ENCODE measurements at places on chromosomes 2 and 18. TPM values are rescaled to one million over a fixed set of nuclear protein-coding genes. Genes with fewer than 3 reads are reported as not detected.
A peak's percentile ranks its signal among the peaks of the same experiment; 100 is the strongest.

HOXD12 gene
- total RNA-seq, result not detected

EML6 gene
- total RNA-seq, result 1.1 TPM

DAW1 gene
- total RNA-seq, result not detected

CHRNA1 gene
- not detected for total RNA-seq

C18orf54 gene
- total RNA-seq, result 5.9 TPM

ZNF142 gene
- 86.6 TPM for total RNA-seq

RPRM gene
- total RNA-seq, result not detected

ARID5A gene
- total RNA-seq, result 81.4 TPM

C1QL2 gene
- total RNA-seq, result not detected

DNA sequence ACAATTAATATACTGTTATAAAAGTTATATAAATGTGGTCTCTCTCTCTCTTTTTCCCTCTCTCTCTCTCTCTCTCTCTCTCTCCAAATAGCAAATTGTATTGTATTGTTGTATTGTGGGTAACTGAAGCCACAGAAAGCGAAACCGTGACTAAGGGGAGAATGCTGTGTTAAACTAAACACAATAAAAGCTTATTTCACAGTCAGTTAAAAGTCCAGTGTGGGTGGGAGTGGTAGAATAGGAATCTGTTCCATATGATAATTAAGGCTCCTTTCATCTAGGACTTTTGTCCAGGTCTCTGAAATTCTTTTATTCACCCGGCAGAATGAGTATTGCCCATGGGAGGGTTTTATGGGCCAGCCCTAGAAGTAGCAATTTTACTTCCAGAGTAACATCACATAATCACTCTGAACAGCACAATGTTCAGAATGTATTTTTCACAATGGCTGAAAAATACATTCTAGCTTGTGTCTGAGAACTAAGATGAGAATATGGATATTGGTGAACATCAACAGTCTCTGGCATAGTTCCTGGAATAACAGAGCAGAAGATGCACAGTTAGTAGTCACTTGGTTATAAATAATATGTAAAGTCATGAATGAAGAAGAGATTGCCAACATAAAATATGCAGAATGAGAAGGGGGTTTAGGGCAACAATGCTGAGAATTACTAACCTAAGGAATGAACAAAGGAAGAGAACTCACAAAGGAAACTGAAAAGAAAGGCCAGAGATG is 399.1 kb downstream of the PLCL1 start:
- no peak for DNase-seq

- no peak for DNase-seq
These were observed 1.0 kb upstream of the ESPNL start for GRCh38 chr2:238098901-238099713.

DNA sequence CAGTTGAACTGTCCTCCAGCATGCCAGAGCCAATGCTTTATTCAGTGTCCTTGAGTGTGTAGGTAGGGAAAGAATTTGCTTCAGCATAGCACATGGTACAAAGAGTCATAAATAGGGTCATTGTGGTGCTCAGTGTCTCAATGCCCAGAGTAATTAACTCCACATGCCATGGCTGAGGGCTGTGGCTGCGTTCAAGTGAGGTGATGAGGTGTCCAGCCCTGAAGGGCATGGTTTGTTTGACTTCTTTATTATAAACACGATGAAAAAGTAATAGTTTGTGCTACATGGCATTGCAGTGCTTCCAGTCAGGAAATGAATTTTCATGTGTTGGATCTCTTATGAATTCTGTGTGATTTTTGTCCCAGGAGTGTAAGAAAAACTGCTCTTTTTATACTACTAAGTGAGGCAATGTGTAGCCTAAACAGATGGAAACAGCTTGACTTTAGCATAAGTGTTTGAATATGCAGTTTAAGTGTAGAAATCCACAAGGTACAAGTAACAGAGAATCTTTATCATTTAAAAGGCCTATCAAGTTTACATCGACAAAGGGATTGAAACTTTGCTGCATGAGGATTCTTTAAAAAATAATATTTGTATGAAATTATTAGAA is 507.9 kb upstream of the CDH2 start:
- DNase-seq, result no peak

GRCh38 chr2:231621051-231621879 is 28.6 kb downstream of the TEX44 start:
- no peak for DNase-seq

- DNase-seq, result no peak
These were observed 42.5 kb downstream of the STAT4 start for GRCh38 chr2:191108331-191108730.

DNA sequence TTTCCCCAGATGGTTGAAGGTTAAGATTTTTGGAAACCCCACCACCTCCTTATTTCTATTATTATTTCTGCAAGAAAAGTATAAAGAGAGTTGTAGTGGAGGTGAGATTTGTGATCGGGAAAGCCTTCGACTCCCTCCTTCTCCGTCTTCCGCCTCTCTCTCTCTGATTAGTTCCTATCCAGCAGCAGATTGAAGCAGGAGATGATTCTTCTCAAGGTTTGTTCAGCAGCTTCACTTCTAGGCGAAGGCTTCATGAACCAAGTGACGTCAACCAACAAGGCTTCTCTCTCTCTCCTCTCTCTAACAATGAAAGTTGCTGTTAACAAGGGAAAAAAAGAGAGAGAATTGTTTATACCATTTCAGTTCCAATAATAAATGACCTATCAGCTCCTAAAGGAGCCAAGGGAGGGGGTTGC is at the start of gene BAZ2B:
Gene BAZ2B, minus strand, starts transcription at position 263 of the 416 bp plus-strand sequence. CDS start 137,829 bp downstream, outside the sequence.
- DNase-seq, result no peak

DNA sequence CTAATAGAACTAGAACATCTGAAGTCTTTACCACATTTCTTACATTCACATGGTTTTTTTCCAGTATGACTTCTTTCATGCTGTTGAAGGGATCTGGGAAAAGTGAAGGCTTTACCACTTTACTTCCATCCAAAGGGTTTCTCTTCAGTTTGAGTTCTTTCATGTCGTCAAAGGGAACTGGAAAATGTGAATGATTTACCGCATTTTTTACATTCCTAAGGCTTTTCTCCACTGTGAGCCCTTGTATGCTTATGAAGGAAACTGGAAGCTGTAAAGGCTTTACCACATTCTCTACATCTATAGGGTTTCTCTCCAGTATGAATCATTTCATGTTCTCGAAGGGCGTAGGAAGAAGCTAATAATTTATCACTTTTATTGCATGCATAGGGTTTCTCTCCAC is 46.7 kb downstream of the NBEAL1 start:
- DNase-seq, result no peak

DNA sequence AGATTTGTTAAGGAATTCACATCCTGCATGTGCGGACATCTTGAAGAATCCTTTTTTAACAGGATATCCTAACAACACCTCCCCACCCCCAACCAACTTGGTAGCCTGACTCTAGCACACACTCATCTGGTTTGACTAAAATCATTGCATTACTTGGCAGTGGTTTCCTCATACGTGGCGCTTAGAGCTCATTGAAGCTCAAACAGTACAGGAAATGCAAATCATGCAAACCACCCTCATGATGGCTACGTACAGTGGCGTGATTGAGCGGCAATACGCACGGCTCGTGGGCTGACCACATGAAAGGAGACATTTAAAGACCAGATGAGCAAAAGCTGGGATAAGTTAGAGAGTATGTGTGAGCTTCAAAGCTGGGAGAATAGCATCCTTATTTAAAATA is 336.2 kb downstream of the ZEB2 start:
- DNase-seq, result peak; percentile 92

- DNase-seq, result no peak
These were observed 907.0 kb downstream of the CPS1 start for GRCh38 chr2:211463397-211463796.

GRCh38 chr2:231683292-231684235 is 24.8 kb upstream of the PTMA start:
- DNase-seq, result no peak

GRCh38 chr18:70319187-70319586 is 30.3 kb downstream of the SOCS6 start:
- DNase-seq, result no peak

DNA sequence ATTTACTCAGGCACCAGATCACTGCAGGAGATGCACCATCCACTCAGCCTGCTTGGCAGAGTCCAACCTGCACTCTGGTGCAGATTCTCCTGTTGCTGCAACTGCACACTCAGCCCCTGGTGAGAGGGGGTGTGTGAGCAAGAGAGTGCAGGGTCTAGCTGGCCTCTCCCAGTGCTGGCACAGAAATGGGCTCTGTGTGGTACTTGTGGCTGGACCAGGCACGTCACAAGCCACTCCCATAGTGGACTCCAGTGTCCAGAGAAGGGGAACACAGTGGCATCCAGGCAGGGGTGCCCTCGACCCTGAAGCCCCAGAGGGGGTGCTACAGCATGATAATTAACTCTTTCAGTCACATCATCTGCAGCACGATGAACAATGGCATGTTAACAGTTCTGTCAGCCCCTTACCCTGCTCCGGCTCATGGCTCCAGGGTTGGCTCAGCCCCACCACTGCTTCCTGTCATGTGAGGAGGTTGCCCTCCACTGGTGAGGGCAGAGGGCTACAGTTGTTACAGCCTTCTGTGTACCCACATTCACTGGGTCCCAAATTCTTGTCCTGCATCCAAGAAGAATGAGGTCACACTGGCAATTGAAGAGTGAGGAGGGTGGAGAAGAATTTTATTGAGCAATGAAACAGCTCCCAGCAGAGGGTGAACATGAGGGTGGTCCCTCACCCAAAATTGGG is 135.7 kb downstream of the EVA1A start:
- DNase-seq, result no peak

DNA sequence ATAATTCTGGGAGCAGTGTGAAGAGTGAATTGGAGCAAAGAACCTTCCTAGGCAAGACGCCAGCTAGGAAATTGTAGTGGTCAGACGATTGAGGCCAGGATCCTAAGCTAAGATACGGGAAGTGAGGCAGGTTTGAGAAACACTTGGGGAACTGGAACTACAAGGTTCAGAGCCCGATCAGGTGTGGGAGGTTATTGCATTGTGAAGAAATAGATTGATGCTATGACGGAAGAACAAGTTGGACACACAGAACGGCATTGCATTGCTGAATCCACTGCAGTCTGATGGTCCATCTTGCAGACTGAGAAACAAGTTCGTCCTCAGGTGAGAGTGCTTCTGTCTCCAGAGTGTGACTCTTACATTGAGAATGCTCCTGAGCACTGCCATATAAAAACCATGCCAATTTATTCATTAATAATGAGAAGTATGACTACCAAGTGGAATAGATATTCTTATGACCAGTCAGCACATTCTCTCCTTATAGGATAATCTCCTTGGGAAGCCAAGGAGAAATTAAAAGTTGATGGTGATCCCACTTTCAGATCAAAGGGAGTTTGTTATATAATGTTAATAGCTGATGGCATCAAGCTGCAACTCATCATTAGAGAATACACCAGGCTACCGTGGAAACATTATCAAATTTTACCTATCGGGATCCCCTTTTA is 30.9 kb downstream of the ANTXR1 start:
- no peak for DNase-seq

DNA sequence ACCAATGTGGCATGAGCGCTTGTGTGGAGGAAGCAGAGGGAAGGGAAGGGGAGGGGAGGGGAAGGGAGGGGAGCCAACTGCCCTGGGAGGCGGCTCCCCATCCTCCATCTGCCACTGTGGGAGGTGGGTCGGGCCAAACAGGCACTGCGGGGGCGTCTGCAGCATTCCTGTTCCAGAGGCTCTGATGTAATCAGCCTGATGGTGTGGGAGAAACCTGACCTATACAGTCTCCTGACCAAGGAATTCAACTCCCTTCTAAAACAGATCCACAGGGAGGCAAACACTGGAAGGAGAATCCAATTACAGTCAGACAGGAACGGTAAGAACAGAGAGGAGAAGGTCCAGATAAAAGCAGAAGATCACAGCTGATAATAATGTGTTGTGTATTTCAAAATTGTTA is 88.8 kb downstream of the CD8B2 start:
- DNase-seq, result no peak
